ENCODE measurements at places on chromosomes 4 and X. TPM values are rescaled to one million over a fixed set of nuclear protein-coding genes. Genes with fewer than 3 reads are reported as not detected.

Gene SLC9A7
- 45.4 TPM for total RNA-seq

Gene ARHGAP36
- total RNA-seq, result not detected

Gene FMR1
- 33.6 TPM for total RNA-seq

Gene DOK7
- not detected for total RNA-seq

Gene TIMM8A
- total RNA-seq, result 2.4 TPM

Gene CENPVL1
- total RNA-seq, result not detected

Gene ITGB1BP2
- total RNA-seq, result 1.00 TPM

Gene SRPK3
- 0.44 TPM for total RNA-seq

Gene GALNTL6
- total RNA-seq, result 0.12 TPM

Gene TLR3
- total RNA-seq, result 1.8 TPM

Gene VSIG1
- total RNA-seq, result not detected

Gene ARL13A
- not detected for total RNA-seq

Gene SPANXN4
- not detected for total RNA-seq

Gene NR3C2
- 0.55 TPM for total RNA-seq

Gene FMR1NB
- not detected for total RNA-seq

Gene MYOZ2
- total RNA-seq, result under 0.01 TPM

Gene DCAF4L1
- 0.11 TPM for total RNA-seq

Gene SPARCL1
- 0.22 TPM for total RNA-seq

Gene F11
- total RNA-seq, result not detected

Gene TMEM271
- not detected for total RNA-seq

Gene BEX2
- total RNA-seq, result 2.1 TPM

Gene AKAP14
- total RNA-seq, result not detected

Gene SYTL4
- total RNA-seq, result 6.5 TPM

Gene PPM1K
- total RNA-seq, result 32.5 TPM

Gene FOXR2
- not detected for total RNA-seq

Gene SULT1B1
- total RNA-seq, result 0.12 TPM

Gene FRMPD3
- not detected for total RNA-seq

Gene AKAP4
- not detected for total RNA-seq

Gene VCX
- not detected for total RNA-seq

Gene GAGE2A
- not detected for total RNA-seq

Gene DCAF16
- 22.5 TPM for total RNA-seq

Gene C4orf51
- total RNA-seq, result not detected

Gene PFKFB1
- total RNA-seq, result not detected

Gene TMEM47
- 43.2 TPM for total RNA-seq

Gene MED14
- 25.8 TPM for total RNA-seq

Gene FAT1
- total RNA-seq, result 159 TPM

Gene NKX6-1
- total RNA-seq, result 0.11 TPM

Gene TCEAL6
- not detected for total RNA-seq

Gene KIAA1210
- total RNA-seq, result under 0.01 TPM

Gene GAGE12J
- not detected for total RNA-seq

Gene PGK1
- total RNA-seq, result 371 TPM

Gene DDX53
- not detected for total RNA-seq

Gene UBQLN2
- total RNA-seq, result 9.3 TPM

Gene TRIM75
- not detected for total RNA-seq

Gene AFF2
- total RNA-seq, result 0.22 TPM

Gene RTL3
- not detected for total RNA-seq

Gene SERTM2
- 1.9 TPM for total RNA-seq

Gene MAGEA12
- total RNA-seq, result not detected
